COR-L47 (cell line): ENCODE measurements at places on chromosomes 6 and 20.

DNA sequence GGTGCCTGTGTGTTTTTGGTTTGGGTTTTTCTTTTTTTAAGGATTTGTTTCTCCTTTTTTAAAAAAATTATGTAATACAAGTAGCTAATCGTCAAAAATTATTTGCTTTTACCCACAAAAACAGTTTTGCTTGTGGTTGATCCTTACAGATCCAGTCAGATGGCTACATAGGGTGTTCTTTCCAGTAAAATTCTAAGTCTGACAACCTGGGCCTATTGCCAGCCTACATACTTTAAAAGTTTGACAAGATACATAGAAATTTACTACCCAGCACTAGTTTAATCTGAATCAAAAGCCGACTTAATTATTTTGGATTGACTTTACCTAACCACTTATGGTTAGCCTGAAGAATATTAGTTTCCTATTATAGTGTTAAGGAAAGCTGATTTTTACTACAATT lies 2.1 kb upstream of the SOX4 start:
- no peak for DNase-seq

DNA sequence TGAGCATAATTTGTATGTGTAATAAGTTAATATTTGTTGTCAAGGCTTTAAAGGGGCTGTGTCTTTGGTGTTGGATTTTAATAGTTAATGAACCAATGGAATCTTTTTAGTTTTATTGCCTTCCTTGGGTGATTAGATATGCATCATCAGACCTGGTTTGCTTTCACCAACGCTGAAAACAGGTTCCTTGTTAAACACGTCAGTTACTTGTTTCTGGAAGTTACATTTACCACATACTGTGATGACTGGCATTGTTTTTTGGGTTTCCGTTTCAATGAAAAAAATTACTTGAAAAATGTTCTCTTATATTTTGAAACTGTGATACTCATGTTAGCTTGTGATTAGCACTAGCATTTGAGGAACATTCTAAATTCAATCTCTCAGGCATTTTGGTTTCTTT lies 58.6 kb upstream of the RNF144B start:
- no peak for DNase-seq

DNA sequence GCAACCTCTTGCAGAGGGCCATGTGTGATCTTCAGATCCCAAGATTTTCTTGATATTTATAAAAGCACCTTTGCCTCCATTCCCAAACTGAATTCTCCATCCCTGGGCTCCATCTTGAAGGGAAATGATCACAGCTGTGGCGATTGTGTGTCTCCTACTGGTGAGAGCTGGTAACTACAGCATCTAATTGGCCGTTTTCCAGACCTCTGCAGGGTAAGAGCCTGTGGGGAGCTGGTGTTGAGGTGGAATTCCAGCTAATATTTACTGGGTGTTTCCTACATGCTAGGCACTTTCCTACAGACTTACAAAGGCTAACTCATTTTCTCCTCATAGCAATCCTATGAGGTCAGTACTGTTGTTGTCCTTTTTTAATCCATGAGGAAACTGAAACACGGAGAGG lies 59.2 kb upstream of the FNDC1 start:
- no peak for DNase-seq

- peak; percentile 7 for DNase-seq
Measured at GRCh38 chr20:13883425-13883824, 98.6 kb downstream of the NDUFAF5 start.

DNA sequence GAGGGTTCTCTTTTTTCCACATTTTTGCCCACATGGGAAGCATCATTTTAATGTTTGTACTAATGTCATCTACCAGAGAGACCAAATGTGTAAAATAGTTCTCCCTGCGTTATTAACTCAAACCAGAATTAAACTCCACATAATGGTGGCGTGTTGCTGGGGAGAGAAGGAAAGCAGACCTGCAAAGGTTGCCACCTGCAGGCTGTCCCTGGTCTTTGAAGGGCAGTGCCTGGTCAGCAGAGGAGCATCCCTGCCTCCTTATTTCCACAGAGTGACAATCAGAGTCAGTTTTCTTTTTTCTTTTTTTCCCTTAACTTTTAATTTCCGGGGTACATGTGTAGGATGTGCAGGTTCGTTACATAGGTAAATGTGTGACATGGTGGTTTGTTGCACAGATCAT lies 214.5 kb downstream of the TBX18 start:
- no peak for DNase-seq

DNA sequence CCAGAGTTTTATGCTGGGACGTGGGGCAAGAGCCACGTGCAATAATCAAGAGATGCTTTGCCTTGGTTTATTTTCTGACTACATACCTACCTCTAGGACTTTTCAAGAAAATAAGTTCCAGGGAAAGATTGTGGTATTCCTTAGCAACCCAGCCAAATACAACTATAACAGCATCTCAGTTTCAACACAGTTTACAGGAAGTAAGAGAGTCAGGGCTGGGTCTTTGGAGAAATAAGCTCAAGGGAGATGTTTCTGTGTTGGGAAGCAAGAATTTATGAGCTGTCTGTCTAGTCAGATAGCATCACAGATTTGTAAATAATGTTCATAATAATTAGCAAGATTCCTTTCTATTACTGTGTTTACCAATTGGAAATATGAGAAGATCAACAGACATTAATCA lies 35.1 kb downstream of the MAP3K5 start:
- no peak for DNase-seq

- no peak for DNase-seq
Measured at GRCh38 chr6:157631412-157631811, 191.6 kb upstream of the SNX9 start.

- no peak for DNase-seq
Measured at GRCh38 chr20:6783752-6784151, 16.3 kb downstream of the BMP2 start.

GRCh38 chr6:137160763-137161162 lies 12.7 kb downstream of the IL22RA2 start:
- DNase-seq: no peak

- DNase-seq: no peak
Measured at GRCh38 chr6:31557443-31558317, 10.3 kb downstream of the NFKBIL1 start.

- no peak for DNase-seq
Measured at GRCh38 chr6:50899306-50899870, 80.7 kb downstream of the TFAP2B start.

- DNase-seq: no peak
Measured at GRCh38 chr6:55182016-55182650, 7.8 kb downstream of the HCRTR2 start.

- no peak for DNase-seq
Measured at GRCh38 chr6:166720856-166721255, 93.8 kb upstream of the RPS6KA2 start.

GRCh38 chr20:54028276-54029011 lies 42.0 kb downstream of the BCAS1 start:
- no peak for DNase-seq

- DNase-seq: no peak
Measured at GRCh38 chr6:107941627-107942026, 16.4 kb downstream of the SEC63 start.

DNA sequence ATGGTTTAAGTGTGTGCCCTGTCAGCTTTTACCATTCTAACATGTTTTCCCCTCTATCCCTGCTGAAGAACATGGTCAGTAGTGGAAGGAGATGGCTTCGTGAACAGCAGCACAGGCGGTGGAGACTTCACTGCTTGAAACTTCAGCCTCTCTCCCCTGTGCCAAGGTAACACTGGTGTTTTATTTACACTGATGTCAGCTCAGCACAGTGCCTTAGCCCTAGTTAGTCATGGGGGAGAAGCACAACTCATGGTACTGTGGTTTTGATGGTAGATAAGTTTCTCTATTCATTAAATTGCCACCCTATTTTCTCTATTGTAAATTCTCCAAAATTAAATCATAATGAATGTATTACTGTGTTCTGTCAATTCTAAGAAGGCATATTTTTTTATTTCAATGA lies 56.6 kb downstream of the MTHFD1L start:
- DNase-seq: no peak

DNA sequence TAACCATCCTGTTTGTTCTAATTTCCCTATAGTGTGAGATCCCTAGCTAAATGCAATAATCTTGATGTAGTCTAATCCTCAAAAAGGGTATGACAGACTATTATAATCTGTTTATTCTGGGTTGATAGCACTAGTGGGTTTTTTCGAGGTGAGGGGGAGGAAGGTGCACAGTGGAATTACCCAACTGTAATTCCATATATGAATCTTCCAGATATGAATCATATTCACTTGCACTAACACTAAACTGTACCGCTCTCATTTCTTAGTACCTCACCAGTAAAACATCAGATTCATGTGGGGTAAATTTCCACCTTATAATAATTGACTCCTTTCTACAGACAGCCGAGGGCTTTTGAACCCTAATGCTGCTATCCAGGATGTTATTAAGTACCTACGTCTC lies 16.5 kb downstream of the NCOA7 start:
- no peak for DNase-seq

- DNase-seq: no peak
Measured at GRCh38 chr20:63857764-63858392, 3.4 kb upstream of the ABHD16B start.

DNA sequence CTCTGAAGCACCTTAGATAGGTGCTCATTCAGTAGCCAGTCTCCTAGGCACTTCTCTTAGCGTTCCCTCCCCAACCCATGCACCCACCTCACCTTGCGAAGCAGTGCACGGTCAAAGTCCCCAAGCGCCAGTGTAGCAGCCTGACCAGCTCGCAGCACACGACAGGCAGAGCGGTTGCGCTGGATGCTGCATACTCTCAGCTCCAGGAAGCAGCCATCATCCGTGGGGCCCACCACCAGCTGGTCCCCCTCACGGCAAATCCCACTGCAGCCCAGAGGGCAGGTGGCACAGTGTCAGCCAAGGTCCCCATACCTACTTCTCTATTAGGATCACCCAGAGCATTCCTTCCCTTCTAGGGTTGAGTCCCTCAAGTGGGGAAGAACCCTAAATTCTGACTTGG lies 6.5 kb downstream of the GTPBP2 start:
- DNase-seq: no peak

DNA sequence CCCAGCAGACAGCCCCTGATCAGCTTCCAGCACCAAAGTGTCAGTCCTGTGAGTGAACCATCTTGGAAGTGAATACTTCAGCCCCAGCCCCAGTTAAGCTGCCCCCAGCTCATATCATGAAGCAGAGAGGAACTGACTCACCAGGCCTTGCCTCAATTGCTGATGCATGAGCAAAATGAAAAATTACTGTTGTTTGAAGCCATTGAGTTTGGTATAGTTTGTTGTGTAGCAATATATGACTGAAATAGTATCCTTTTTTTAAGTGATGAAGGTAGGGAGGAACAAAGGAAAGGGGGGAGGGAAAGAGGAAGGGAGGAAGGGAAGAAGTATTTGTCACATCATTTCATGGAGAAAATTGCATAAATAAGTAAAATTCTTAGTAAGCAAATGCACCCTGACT lies 266.4 kb downstream of the MAFB start:
- DNase-seq: no peak

DNA sequence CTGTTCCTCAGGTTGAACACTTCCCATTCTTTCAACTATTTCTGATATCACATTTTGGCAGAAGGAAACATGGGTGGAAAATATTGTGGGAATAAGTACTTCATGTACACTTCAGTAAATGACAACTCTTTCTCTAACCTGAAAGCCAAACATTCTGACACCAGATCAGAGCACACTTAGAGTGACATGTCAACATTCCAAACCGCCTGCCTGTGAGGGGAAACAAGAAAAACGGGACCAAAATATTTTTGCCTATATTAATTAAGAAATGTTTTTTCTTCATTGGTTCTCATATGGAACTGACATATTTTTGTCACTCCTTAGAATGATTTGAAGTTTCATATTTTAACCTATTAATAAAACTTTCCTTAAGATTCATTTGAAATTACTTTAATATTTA lies 483.1 kb downstream of the MAFB start:
- no peak for DNase-seq

GRCh38 chr6:19638931-19639330 lies 198.2 kb upstream of the ID4 start:
- DNase-seq: no peak

DNA sequence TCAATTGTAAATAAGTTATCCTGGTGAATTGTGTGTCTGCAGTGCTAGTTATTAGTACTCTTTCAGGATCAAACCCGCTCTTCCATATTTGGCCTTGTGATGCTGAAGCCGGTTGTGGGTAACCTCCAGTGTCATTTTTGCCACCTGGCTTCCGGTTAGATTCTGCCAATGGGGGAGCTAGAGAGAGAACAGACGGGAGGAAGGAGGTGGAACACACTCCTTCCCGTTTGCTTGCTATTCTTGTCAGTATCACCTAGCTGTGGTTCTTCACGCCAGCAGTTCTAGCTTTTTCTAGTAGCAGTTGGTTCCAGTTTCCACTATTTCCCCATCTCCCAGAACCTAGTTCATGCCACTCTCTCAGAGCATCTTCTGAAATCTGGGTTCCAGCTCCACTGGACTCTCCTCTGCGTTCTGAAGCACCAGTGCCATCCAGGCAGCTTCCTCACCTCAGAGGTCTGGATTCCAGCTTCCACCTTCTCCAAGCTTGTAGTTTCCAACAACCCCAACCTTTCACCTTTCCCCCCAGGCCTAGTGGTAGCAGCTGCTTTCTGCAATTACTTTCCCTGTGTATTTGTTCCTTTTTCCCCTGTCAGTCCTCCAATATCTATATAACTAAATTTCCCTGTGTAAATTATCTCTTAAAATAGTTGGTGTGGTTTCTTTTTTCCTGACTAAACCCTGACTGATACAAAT lies 46.9 kb upstream of the LOC128125822 start:
- DNase-seq: no peak
